ENCODE measurements at places on chromosomes 6 and 20. TPM values are rescaled to one million over a fixed set of nuclear protein-coding genes. Genes with fewer than 3 reads are reported as not detected.

The KHDRBS2 gene
- not detected for polyA plus RNA-seq

The ADTRP gene
- polyA plus RNA-seq = 0.23 TPM

DNA sequence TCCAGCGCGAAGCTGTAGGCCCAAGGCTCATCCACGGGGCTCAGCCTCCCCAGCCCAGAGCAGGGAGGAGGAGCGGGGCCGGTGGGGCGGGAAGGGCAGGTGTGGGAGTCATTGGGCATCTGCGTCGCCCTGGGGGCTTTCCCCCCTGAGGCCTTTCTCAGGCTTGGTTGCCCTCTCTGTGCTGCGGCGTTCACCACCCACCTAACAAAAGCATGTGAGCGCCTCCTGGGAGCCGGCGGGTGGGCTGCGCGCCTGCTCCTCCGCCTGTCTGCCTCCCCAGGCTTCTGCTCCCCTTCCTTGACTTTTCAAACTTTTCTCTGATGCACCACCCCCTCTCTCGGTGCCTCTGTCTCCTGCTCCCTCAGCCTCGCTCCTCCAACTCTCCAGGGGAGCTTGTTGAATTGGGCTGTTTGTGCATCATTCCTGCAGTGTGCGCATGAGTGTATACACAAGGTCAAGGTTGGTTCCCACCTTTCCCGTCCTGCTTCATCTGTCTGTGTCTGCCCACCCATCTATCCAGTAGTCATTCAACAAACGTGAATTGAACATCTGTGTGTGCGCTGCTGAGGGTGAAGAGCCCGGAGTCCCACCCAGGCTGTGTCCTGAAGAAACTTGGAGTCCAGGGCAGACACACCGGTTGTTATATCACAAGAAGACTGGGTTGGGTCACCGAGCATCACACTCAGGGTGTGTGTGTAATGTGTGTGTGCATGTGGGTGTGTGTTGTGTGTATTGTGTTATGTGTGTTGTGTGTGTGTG lies 82.4 kb upstream of the NNAT start:
- no peak for DNase-seq

The HLA-DRA gene
- 0.99 TPM for polyA plus RNA-seq

- DNase-seq = peak; percentile 47
Measured at GRCh38 chr6:4776493-4777393, 539 bp downstream of the CDYL start.

DNA sequence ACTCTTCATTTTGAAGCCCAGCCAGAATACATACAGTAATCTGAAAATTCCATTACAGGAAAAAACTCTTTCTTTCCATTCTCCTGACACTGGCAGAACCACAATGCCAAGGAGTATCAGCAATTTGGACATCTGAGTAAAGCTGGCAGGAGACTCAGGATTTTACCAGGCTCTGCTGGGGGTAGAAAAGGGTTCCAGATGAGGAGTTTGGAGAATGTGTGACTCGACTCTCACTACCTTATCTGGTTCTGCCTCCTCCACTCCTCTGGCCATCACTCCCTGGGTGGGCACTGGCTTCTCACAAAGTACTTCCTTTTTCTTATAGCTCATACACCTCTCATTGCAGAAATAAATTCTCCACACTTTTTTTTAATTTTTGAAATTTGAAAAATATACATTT lies 10.6 kb upstream of the WFDC8 start:
- no peak for DNase-seq

The TOX2 gene
- 14.8 TPM for polyA plus RNA-seq

- DNase-seq = peak; percentile 90
Measured at GRCh38 chr20:47330933-47331708, 25.4 kb downstream of the ZMYND8 start.

The PLCB4 gene
- 8.2 TPM for polyA plus RNA-seq

- DNase-seq = no peak
Measured at GRCh38 chr6:157123234-157123633, 200.1 kb downstream of the TMEM242 start.

GRCh38 chr6:156808287-156808686 lies 31.1 kb downstream of the ARID1B start:
- peak; percentile 29 for DNase-seq

The RHAG gene
- 0.06 TPM for polyA plus RNA-seq

The RNF144B gene
- polyA plus RNA-seq = 0.29 TPM

The HM13 gene
- 157 TPM for polyA plus RNA-seq

DNA sequence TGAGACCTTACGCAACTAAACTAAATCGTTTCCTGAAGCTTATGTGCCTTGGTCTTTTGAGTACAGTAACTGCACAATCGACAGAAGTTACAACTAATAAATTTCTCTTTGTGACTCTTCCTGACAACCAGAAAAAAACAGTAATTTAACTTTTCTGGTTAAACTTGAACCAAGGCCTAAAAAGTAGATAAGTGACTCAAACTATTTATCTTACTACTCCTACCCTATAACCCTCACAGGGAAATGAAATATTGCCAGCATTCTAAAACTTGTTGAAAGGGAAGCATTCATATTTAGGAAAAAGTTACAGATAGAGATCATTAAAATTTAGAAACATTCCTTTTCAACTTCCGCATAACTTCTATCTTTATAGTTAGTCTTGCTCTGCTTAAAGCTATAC lies 1034.4 kb downstream of the EYS start:
- DNase-seq = no peak

DNA sequence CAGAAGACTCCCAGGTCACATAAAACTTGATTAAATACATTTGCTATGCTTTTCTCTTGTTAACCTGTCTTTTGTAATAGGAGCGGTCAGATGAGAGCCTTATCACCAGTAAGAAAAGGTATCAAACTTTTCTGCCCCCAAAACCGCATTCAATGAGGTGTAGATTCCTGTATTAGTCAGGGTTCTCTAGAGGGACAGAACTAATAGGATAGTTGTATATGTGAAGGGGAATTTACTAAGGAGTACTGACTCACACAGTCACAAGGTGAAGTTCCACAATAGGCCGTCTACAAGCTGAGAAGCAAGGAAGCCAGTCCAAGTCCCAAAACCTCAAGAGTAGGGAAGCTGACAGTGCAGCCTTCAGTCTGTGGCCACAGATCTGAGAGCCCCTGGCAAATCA lies 32.7 kb downstream of the PTPRK start:
- peak; percentile 97 for DNase-seq

DNA sequence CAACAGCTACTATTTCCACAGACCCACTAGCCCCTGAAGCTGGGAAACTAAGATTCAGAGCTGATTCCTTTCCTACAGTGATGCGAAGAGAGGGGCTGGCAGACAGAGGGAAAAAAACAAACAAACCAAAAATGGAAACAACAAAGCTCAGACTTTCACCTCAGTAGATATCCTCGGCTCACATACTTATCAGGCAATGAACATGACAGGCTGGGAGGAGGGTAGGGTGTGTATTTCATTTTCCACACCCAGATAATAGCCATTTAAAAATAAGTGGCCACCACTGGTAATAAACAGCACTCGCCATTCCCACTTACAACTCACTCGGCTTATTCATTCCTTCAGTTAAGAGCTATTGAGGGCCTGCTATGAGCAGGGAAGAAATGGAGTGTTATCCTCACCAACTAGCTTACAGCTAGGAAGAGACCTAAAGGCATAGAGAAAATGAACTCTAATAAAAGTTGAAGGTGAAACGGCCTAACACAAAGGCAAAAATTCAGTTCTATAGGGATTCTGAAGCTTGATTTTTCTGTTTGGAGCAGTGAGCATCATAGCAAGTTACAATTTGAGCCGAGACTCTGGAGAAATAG lies 32.0 kb upstream of the SPTLC3 start:
- no peak for DNase-seq

DNA sequence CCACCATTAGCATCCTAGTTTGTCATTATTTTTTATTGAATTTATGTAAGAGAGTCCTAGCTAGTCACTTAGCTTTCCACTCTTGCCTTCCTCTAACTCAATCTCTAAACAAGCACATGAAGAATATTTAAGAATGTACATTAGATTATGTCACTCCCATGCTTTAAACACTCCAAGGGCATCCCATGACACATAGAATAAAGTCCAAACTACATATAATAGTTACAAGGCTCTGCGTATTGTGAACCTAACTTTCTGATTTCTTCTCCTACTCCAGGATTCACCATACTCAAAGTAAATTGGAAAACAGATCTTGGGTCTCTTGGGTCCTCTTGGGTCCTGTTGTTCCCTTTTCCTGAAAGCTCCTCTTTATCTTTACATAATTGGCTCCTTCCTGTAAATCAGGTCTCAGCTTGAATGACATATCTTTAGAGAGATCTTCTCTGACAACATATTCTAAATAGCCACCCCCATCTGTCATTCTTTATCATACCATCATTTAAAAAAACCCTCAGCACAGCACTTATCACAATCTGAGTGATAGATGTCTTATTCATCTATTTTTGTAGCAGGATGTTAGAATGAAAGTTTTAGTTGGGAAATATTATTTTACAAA lies 1042.4 kb upstream of the FLRT3 start:
- DNase-seq = no peak

- DNase-seq = no peak
Measured at GRCh38 chr20:49444553-49444990, 37.9 kb downstream of the KCNB1 start.

The MYBL2 gene
- polyA plus RNA-seq = 7.8 TPM

The HLA-DQA1 gene
- 0.10 TPM for polyA plus RNA-seq

The VWA7 gene
- 0.16 TPM for polyA plus RNA-seq

The KCNK17 gene
- not detected for polyA plus RNA-seq

GRCh38 chr6:36109092-36109491 lies 21.2 kb upstream of the MAPK13 start:
- no peak for DNase-seq

- DNase-seq = no peak
Measured at GRCh38 chr6:146161664-146162063, 132.8 kb downstream of the GRM1 start.

The FAM83D gene
- 34.5 TPM for polyA plus RNA-seq

The FAM229B gene
- polyA plus RNA-seq = 23.8 TPM

- no peak for DNase-seq
Measured at GRCh38 chr6:105539911-105540310, 137.0 kb upstream of the PREP start.

DNA sequence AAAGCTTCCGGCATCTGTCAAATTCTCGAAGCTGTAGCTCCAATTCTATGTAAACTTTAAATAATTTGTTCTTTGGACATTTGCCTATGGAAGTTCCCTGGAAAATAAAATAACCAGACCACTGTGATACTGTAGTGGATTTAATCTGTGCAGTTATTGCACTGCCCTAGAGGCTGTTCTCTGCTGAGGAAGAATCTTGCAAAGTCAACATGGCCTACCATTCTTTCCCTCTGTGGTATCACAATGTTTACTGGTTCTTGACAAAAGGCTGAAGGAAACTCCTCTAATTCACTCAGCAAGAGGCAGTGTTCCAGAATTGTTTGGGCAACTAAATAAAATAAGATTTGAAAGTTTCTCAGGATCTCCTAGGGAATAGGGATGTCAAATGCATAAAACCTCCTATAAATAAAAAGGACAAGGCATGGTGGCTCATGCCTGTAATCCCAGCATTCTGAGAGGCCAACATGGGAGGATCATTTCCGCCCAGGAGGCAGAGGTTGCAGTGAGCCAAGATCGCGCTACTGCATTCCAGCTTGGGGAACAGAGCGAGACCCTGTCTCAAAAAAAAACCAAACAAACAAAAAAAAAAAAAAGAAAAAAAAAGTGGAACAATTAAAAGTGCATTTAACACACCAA lies 12.4 kb downstream of the CRNKL1 start:
- DNase-seq = no peak

- DNase-seq = no peak
Measured at GRCh38 chr6:94902974-94903628, 674.2 kb upstream of the MANEA start.

DNA sequence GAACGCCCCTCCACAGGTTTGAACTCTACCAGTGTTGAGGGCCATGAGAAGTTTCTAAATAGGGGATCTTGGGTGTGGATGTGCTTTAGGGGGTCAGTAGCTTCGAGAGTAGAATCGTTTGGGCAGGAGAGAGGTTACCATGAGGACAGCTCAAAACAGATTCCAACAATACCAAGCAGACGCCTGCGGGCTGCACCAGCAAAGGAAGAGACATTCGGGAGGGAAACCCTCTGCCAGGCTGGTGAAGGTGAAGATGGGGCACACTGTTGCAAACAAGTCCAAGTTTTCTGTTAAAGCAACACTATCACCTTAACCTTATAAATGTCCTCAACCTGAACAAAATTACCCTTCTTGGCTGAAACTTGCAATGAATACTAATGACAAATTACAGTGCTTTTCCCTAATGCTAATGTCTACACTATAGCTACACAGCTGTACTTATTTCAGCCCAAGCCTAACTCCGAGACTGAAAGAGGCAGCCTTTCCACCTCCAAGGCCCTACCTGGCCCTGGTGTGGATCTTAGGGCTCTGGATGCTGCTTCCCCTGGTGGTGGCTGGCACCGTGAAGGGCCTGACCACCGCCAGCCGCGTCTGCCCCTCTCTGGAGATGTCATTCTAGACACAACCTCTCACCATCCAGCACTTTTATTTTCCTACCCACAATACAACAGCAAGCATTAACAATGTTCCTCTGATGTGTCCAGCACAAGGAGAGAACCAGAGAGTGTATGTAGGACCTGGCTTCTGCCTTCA lies 80.1 kb downstream of the DLL1 start:
- no peak for DNase-seq

The KIFC1 gene
- 36.6 TPM for polyA plus RNA-seq

GRCh38 chr6:99121748-99122147 lies 174.0 kb upstream of the FBXL4 start:
- no peak for DNase-seq

The OR12D3 gene
- polyA plus RNA-seq = not detected

The MICA gene
- polyA plus RNA-seq = 81.1 TPM

The DEFB123 gene
- polyA plus RNA-seq = not detected

DNA sequence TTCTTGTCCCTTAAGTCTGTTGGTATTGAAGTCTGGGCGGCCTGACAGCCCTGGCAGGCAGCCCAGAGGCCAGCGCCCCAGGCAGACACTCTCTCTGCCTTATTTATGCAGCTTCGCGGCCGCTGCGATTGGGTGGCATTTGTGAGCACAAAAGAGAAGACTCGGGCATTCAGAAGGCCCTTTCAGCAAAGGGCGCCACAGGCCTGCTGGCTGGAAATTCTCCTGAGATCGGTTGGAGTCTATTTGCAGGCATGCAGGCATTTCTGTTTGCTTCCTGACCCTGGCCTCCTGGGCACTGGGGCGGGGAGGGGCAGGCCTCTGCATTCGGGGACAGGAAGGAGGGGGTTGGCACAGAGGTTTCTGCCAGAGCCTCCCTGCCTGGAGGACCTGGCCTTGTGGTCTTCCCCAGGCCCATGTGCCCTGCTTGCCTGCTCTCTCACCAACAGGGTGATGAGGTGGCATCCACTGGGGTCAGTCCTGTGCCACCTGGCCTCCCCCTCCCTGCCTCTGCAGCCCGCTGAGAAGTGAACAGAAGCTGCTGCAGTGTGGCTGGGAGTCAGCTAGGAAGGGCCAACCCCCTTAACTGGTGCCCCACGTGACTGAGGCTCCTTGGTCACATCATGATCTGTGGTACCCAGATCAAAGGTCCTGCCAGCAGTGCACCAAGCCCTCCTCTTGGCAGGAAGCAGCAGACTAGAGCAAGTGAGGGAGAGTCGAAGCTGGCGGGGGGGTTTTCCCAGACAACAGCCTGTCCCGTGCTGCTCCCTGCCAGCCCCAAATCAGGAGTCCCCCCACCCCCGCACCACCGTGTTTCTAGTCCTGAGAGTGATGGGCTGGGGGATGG lies 16.6 kb upstream of the CCDC167 start:
- no peak for DNase-seq

All from fibroblast of lung (primary cell).